SK-N-DZ (cell line): ENCODE measurements at places on chromosomes 2 and 18.

- no peak for DNase-seq
These were observed 33.0 kb downstream of the TPO start for GRCh38 chr2:1446301-1446700.

DNA sequence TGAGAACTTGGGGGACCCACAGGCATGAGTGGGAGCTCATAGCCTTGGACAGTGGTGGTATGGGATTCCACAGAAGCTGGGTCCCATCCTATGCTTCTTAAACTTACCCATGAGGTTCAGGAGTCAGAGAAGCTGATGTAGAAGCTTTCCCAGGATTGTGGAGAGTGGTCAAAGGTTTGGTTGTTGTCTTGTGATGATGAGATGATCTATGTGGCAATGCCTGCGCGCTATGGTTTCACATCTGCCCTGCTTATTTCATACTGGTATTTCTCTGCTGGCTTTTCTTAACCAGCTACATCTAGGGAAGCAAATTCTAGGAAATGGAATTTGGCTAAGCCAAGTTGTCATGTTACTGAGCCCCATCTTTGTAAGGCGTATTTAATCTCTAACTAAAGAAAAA lies 168.6 kb downstream of the ZNF407 start:
- DNase-seq, result no peak

GRCh38 chr2:40403233-40403836 lies 48.6 kb downstream of the SLC8A1 start:
- no peak for DNase-seq

- DNase-seq, result no peak
These were observed 832 bp upstream of the COPS7B start for GRCh38 chr2:231785413-231785812.

GRCh38 chr2:174300114-174300513 lies 34.6 kb upstream of the SP9 start:
- DNase-seq, result no peak

- no peak for DNase-seq
These were observed 46.8 kb upstream of the ITPRID2 start for GRCh38 chr2:181844551-181845290.

- no peak for DNase-seq
These were observed 13.0 kb downstream of the YPEL5 start for GRCh38 chr2:30159766-30160165.

GRCh38 chr18:24860978-24861680 lies 400.7 kb downstream of the HRH4 start:
- DNase-seq, result no peak

- no peak for DNase-seq
These were observed 7.3 kb downstream of the SIX2 start for GRCh38 chr2:45001869-45002385.

DNA sequence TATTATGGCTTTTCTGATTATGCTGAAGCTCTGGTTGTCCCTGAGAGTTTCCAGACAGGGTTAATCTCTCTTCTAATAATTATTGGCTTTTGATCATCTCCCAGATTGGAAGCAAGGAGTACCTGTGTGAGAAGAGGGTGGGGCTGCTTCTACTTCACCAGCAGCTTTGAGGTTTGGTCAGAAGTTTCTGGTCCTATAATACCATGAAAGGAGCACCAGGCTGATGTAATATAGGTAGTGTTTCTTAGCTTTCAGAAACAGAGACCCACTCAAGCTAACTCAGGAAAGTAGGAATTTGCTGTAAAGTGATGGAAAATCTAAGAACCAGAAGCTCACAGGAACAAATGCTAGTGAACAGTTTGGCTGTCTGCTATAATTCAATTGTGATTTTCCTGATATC lies 57.6 kb downstream of the SGPP2 start:
- DNase-seq, result no peak

GRCh38 chr2:219440388-219441256 lies 6.0 kb downstream of the SPEG start:
- DNase-seq, result no peak

- DNase-seq, result no peak
These were observed 64.7 kb upstream of the GLI2 start for GRCh38 chr2:120670771-120671480.

- DNase-seq, result no peak
These were observed 111.8 kb upstream of the SLC35G4 start for GRCh38 chr18:11497585-11497984.

DNA sequence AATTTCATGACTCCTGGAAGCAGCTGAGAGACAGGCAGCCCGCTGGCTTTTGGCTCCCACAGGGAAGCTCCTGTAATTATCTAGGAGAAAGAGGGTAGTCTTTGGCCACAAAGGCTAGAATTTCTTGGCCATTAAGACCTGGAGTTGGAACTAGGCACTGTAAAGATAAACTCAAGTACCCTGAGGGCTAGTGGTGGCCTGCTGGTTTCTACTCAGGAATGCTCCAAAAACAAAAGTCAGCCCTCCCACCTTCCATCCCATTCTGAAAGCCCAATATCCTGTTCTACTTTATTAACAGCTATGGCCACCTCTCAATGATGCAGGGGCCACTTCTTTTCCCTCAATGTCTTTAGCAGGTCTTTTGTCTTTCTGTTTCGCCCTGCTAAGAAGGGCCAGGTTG lies 34.0 kb upstream of the CYP26B1 start:
- DNase-seq, result no peak

- no peak for DNase-seq
These were observed 56.9 kb downstream of the MFSD6 start for GRCh38 chr2:190465060-190465459.

DNA sequence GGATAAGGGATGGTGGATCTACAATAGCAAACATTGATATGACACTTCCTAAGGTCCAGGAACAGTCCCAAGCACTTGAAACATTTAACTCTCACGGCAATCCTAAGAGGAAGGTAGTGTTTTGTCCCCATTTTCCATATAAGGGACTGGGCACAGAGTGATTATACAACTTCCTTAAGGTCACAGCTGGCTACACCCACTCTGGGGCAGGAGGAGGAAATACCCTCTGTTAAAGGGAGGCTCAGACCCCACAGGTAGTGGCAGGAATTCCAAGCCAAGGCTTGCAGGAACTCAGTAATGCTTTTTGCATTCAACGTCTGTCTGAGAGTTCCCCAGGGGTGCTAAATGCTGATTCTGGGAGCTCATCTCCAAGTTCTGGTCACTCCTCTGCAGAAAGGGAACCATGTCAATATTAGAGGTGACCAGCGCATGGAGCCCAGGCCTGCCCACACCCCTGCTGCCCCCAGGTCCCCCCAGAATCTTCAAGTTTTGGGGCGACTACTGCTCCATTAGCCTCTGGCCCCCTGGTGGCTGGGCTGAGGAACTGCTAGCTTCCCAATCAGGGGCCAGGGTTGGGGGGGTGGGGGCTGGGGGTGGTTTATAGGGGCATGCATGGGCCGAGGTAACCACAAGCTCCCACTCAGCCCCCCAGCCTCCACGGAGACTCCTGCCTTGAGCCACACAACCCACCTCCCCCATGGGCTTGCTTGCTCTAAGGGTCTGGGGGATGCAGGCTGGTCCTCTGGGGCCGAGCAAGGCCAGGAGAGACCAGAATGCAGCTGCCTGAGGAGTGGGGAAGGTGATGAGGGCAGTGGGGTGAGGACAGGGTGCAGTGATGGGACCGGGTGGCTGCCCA lies 11.1 kb downstream of the OBSL1 start:
- no peak for DNase-seq

DNA sequence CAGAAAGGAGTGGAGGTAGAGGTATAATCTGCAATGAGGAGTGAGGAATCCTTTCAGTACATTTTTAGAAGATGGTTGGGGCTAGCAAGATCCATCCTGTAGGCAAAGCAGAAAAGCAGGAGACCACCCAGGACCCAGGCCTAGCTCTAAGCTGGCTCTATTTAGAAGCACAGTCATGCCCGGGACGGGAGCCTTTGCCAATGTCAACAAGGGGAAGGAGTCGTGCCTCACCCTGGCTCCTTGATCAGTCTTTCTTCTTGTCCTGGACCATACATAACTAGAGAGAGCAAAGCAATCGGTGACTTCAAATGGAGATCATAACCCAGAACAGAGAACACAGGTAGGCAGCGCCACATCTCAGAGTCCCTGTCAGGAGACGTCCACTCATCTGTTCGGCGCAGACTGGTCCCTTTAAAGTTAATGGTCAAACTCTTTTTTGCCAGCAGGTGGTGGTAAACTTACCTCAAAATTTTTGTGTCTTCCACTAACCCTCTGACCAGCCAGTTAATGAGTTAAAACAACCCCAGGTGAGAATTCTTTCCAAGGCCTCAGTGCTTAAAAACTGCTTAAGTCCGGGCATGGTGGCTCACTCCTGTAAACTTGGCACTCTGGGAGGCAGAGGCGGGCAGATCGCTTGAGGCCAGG lies 8.0 kb downstream of the MC5R start:
- DNase-seq, result no peak

- DNase-seq, result no peak
These were observed 359.8 kb upstream of the SALL3 start for GRCh38 chr18:78619854-78620253.

DNA sequence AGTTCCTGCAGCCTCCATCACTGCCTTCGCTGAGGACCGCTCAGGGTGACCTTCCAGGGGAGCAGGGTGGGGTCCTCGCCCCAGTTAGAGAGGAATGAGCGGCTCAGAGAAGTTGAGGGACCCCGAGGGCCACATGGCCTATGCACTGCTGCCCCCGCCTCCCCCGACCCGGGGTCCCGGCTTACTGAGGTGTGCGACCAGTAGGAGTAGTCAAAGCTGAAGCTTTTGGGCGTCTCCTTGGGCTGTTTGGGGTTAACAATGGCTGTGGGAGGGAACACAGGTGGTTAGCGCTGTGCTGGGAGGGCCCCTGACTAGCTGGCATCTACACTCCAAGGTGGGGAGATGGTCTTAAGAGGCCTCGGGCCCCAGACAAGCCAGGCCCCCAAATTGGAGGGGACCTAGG lies 31.0 kb downstream of the KIF1A start:
- DNase-seq, result no peak

DNA sequence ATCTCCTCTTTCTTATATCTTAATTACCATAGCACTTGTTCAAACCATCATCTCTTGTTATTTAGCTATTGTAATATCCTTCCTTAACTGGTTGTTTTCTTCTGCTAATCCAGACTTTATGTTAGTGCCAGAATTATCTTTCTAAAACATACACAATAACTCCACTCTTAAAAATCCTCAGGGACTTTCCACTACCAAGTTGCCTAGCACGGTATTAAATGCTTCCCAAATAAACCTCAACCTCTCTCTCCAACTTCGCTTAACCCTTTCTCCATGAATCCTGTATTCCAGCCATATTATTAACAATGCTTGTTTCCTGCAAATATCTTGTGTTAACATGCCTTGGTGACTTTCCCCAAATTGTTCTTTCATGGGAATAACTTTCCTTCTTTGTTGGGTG lies 84.5 kb downstream of the FAM228A start:
- DNase-seq, result no peak

GRCh38 chr2:151979694-151980093 lies 119.2 kb downstream of the CACNB4 start:
- peak; percentile 81 for DNase-seq

DNA sequence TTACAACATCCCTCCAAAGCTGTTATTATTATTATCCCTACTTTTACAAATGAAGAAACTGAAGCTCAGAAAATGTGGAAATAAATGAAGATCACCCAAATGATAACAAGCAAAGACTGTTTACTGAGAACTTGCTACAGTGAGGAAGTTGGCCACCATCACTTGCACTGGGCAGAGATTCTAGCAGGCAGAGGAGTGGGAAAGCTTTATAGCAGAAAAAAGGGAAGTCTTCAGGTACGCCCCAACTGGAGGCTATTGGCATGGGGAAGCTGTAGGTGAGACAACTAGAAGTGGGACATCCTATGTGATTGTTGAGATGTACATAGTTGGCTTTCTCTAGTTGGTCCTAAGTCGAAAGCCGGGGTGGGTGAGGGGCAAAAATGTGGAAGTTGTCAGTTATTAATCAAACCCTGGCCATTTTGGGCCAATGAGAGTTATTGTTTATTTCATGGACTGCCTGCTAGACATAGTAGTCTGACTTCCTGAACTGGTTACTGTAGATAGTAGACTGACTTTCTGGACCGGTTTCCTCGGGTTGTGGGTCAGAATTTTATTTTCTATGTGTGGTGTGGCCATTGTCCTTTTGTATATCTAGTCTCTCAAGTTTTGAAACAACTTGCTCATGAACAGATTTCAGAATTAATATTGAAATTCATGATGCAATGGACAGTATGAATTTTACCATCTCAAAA lies 40.2 kb upstream of the STAT4 start:
- no peak for DNase-seq

DNA sequence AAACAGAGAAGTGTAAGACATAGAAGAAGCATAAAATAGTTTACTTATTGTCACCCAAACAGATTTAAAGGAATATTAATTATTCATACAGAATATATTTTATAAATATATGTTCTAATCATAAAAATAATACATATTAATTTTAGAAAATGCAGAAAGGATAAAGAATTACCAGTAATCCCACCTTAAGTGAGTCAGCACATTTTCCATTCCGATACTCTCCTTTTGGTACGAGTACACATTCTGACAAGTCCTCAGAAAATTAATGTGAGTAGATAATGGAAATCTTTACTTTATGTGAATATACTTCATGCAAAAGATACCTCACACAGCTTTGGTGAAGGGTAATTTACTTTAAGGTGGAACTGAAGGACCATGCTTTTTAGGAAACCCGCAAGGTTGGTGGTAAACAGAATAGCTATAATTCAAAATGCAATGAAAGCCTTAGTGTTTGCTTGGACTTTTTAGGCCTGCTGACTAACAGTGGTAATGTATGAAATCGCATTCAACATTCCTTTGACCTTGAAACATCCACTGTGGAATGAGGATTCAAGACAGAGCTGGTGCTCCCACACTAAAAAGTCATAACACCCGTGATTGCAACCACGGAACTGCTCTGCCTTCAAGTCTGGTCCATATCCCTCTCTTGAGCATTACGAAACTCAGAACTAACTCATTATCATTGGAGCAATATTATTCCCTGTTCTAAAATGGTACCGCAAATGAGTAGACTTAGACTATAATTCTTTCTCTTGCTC lies 28.1 kb upstream of the HTR2B start:
- DNase-seq, result no peak

DNA sequence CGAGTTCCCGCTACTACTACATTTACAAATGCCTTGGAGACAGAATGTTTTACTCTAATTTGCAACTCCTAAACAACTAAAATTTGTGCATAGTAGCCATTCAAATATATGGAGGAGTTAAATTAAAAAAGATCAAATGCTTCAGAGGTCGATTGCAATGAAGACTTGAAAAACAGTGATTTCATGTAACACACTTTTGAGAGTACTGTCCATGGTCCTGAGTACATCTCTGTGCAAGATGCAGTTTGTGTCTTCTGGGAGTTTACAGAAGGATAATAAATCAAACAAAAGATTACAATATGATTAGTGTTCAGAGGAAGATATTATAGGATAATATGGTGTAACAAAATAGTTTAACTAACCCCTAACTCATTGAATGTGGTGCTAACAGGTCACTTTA lies 894.7 kb downstream of the TMEM182 start:
- DNase-seq, result no peak

- no peak for DNase-seq
These were observed 104.8 kb upstream of the CAPN13 start for GRCh38 chr2:30912056-30912455.

- no peak for DNase-seq
These were observed 54.0 kb upstream of the RIOK3 start for GRCh38 chr18:23399067-23399466.
